Osteoblast (primary cell): ENCODE measurements at places on chromosomes 1 and 21. TPM values are rescaled to one million over a fixed set of nuclear protein-coding genes. Genes with fewer than 3 reads are reported as not detected.

TMEM82 gene
- total RNA-seq, result not detected in 2 replicates

PRR9 gene
- not detected in 2 replicates for total RNA-seq

DNA sequence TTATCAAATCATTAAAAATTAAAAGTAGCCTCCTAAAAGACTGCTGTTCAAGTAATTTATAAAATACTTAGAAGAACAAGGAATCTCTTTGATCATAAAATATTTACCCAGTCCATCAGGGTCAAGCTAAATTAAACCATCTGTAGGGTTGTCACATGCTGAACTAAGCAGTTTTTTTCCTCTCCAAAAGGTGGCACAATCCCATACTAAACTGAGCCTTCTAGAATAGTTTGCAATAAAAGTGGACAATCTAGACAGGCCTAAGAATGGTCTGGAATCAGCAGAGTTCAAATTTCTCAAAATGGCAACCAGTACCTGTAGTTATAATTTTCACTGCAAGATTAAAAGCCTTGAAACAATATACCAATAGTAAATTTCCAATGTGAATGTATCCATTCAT is 194.8 kb downstream of the EIF4G3 start:
- no peak for DNase-seq

GRCh38 chr1:174222166-174222949 is 63.0 kb downstream of the RABGAP1L start:
- DNase-seq, result peak; percentile 41

GRCh38 chr1:83883979-83884378 is 115.0 kb downstream of the TTLL7 start:
- no peak for DNase-seq

DNA sequence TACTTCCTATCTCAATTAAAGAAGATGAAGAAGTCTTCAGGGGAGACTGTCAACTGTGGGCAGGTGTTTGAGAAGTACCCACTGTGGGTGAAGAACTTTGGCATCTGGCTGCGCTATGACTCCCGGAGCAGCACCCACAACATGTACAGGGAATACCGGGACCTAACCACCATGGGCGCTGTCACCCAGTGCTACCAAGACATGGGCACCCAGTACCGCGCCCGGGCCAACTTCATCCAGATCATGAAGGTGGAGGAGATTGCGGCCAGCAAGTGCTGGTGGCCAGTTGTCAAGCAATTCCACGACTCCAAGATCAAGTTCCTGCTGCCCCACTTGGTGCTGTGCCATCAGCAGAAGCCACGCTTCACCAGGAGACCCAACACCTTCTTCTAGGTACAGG is 15.5 kb upstream of the RNF19B start:
- DNase-seq, result no peak

- DNase-seq, result peak; percentile 85
These were observed 3.4 kb downstream of the KIF21B start for GRCh38 chr1:201020040-201020591.
